ENCODE measurements at places on chromosomes 2 and 18. TPM values are rescaled to one million over a fixed set of nuclear protein-coding genes. Genes with fewer than 3 reads are reported as not detected.

GRCh38 chr2:55567298-55567697 lies 47.8 kb downstream of the CFAP36 start:
- peaks cover 11% of the 10 kb centered on the region for H3K4me1 ChIP-seq
- no peaks in the 10 kb centered on the region for H3K27me3 ChIP-seq
- no peak for DNase-seq
- H3K4me3 ChIP-seq, result no peak overlapping the region
- H3K27ac ChIP-seq, result no peak overlapping the region

- peak overlapping the region; percentile 27 for H3K27ac ChIP-seq
- peak; percentile 73 for DNase-seq
- peak overlapping the region; percentile 76 for H3K4me3 ChIP-seq
Observed at GRCh38 chr2:24491542-24492420, 727 bp downstream of the NCOA1 start.

DNA sequence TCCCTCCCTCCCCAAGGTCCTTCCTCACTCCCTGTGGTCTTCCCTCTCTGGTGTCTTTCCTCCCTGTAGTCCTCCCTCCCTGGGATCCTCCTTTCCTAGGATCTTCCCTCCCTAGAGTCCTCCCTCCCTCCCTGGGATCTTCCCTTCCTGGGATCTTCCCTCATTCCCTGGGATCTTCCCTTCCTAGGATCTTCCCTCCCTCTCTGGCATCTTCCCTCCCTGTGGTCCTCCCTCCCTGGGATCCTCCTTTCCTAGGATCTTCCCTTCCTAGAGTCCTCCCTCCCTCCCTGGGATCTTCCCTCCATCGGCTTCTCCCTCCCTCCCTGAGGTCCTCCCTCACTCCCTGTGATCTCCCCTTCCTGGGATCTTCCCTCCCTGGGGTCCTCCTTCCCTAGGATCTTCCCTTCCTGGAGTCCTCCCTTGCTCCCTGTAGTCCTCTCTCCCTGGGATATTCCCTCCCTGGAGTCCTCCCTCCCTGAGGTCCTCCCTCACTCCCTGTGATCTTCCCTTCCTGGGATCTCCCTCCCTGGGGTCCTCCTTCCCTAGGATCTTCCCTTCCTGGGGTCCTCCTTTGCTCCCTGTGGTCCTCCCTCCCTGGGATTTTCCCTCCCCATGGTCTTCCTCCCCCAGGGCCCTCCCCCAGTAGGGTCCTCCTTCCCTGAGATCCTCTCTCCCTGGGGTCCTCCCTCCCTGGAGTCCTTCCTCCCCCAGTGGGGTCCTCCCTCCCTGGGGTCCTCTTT lies 23.0 kb downstream of the STK25 start:
- H3K4me1 ChIP-seq, result no peaks in the 10 kb centered on the region
- no peak overlapping the region for H3K27ac ChIP-seq
- peaks cover 3% of the 10 kb centered on the region for H3K27me3 ChIP-seq
- no peak for DNase-seq
- no peaks in the 10 kb centered on the region for H3K36me3 ChIP-seq

DNA sequence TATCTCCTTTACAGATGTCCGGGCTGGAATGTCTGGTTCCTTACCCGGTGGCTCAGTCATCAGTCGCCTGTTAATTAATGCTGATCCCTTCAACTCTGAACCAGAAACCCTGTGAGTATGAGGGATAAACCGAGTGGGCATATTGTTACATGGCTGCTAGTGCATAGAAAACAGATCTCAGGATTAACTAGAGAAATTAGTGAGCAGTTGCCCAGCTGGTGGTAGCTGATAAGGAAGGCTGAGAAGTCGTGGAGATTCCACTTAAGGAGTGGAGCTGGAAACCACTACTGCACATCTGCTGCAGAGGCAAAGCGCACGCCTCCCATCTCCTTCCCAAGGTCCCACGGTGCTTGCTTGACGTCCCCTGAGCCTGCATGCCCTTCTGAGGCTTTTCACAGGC lies 97.7 kb downstream of the DGKD start:
- H3K36me3 ChIP-seq, result peaks cover 16% of the 10 kb centered on the region
- no peaks in the 10 kb centered on the region for H3K27me3 ChIP-seq
- H3K4me3 ChIP-seq, result no peak overlapping the region
- no peak for DNase-seq
- H3K27ac ChIP-seq, result no peak overlapping the region
- peaks cover 7% of the 10 kb centered on the region for H3K4me1 ChIP-seq

- H3K36me3 ChIP-seq, result no peaks in the 10 kb centered on the region
- no peaks in the 10 kb centered on the region for H3K27me3 ChIP-seq
- no peaks in the 10 kb centered on the region for H3K4me1 ChIP-seq
- no peak for DNase-seq
- H3K27ac ChIP-seq, result no peak overlapping the region
Observed at GRCh38 chr2:207876842-207877535, 107.3 kb upstream of the FZD5 start.

DNA sequence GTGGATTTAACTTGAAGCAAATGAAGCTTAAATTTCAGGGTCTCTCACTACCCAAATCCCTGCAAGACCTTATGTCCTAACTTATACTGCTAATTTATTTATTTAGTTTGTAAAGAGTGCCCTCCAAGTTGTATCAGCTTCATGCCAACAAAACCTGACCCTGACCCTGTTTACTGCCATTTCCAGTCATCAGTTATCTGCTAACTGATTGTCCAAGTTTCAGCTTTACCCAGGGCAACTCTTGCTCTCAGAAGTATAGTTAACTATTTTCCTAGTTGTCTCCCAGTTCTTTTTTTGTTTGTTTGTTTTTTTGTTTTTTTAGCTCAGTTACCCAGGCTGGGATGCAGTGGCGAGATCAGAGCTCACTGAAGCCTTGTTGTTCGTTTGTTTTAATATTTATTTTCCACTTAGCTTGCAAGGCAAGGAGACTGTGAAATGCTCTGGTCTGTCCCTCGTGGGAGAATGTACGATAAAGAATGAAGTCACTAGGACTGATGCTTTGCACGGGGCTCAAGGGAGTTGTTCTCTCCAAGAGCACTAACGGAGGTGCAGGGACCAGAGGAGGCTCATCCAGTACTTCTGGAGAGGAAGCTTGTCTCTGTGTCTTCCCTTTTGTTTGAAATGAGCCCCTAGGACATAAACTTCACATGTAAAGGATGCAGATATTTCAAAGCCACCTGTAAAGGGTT lies 35.3 kb downstream of the MYOM1 start:
- H3K4me1 ChIP-seq, result peaks cover 3% of the 10 kb centered on the region
- H3K27ac ChIP-seq, result no peak overlapping the region
- no peak overlapping the region for H3K4me3 ChIP-seq
- H3K27me3 ChIP-seq, result peaks cover 2% of the 10 kb centered on the region
- DNase-seq, result no peak

DNA sequence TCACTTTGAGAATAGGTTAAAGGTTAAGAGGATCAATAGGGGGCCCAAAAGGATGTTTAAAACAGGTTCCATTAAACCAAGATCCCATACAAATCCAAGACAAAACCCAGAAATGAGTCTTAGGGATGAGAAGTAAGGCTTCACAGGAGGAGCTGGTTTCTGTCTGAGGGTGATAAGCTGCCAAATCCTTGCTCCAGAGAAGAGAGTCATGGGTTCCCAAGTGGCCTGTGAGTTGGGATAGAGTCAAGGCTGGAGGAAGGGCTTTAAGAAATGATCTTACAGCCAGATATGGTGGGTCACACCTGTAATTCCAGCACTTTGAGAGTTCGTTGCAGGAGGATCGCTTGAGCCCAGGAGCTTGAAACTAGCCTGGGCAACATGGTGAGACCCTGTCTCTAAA lies 40.2 kb upstream of the LCLAT1 start:
- no peaks in the 10 kb centered on the region for H3K27me3 ChIP-seq
- H3K4me3 ChIP-seq, result no peak overlapping the region
- no peaks in the 10 kb centered on the region for H3K36me3 ChIP-seq
- no peak overlapping the region for H3K27ac ChIP-seq

DNA sequence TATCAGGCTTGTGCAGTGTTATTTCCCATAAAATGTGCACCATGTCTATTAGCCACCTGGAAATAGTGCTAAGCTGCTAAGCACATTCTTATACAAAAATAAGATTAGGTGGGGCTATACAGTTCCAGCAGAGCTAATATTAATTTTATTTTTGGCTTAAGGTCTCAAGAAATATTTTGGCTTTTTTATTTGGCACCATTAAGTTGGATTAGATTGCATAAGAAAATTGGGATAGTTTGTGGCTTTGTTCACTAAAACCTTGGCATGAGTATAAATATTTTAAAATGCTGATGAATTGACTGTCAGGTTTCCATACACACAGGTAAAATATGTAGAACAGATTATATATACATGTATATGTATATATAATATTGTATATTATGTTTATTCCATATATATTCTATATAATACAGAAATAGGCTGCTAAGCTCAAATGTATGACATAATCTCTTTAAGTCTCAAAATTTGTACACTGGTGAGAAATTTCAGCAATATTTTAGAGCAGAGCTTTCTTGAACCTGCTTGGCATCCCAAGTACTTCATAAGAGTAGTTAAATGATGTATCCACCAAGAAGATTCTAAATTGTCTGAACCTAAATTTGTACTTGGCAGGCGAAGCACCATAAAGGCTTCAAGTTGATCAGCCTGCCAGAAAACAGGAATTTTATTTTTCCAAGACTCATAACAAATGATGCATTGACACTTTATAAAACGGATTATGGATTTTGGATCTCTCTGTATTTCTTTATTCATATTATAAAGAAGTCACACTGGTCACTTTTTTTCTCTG lies 32.6 kb downstream of the CCDC102B start:
- no peaks in the 10 kb centered on the region for H3K27me3 ChIP-seq
- DNase-seq, result no peak
- H3K4me1 ChIP-seq, result no peaks in the 10 kb centered on the region
- H3K36me3 ChIP-seq, result no peaks in the 10 kb centered on the region

The CD28 gene
- total RNA-seq, result 52.7 TPM

The FBXO36 gene
- 1.8 TPM for total RNA-seq

The COBLL1 gene
- total RNA-seq, result 0.50 TPM
